ENCODE measurements at places on chromosomes 7 and 10. TPM values are rescaled to one million over a fixed set of nuclear protein-coding genes. Genes with fewer than 3 reads are reported as not detected.

DNA sequence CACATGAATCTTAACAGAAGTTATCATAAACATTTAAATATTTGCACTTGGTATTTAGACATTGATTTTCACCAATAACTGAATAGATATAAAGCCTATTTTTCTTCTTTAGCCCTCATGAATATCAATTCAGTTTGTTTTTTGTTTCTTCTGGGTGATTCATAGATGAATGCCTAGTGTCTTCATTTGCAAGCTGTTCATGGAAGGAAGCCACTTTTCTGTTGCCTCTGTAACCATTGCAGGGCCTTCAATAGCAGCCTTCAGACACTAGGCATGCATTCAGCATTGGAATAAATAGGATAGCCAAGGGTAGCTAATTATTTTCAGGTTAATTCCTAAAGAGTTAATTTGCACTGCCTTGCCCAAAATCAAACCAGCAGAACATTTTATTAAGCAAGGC, 375.3 kb downstream of the DPP6 start:
- H3K4me3 ChIP-seq, result no peak overlapping the region
- no peaks in the 10 kb centered on the region for H3K4me1 ChIP-seq
- H3K27ac ChIP-seq, result no peak overlapping the region

DNA sequence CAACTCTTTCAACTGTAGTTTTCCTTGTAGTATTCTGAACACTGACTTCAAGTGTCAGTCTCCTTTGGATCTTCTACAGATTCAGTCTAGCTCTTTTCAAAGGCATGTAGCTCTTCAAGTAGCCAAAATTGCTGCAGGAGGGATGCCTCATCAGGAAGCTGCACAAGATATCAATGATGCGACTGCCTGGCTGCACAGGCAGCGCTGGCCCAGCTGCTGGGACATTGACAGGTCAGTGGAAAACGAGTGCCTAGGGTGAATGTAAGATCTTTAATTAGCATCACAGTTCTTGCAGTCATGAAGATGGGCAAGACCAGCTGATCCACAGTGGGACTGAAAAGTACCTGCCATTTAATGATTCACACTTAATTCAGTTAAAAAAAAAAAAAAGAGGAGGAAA, 167.6 kb downstream of the ANK3 start:
- H3K36me3 ChIP-seq, result no peaks in the 10 kb centered on the region
- DNase-seq, result no peak
- H3K4me3 ChIP-seq, result no peak overlapping the region
- no peaks in the 10 kb centered on the region for H3K27me3 ChIP-seq

The SYT15 gene
- total RNA-seq, result 1.6 TPM

GRCh38 chr10:29324220-29324841, 35.5 kb downstream of the LYZL1 start:
- no peak overlapping the region for H3K4me3 ChIP-seq
- no peaks in the 10 kb centered on the region for H3K4me1 ChIP-seq
- H3K27ac ChIP-seq, result no peak overlapping the region
- no peak for DNase-seq
- no peaks in the 10 kb centered on the region for H3K36me3 ChIP-seq

GRCh38 chr7:5777932-5778331, 3.5 kb downstream of the RNF216 start:
- no peaks in the 10 kb centered on the region for H3K27me3 ChIP-seq
- H3K4me1 ChIP-seq, result peaks cover 70% of the 10 kb centered on the region
- H3K27ac ChIP-seq, result no peak overlapping the region

The CCDC146 gene
- 6.3 TPM for total RNA-seq

The CCL26 gene
- total RNA-seq, result 0.49 TPM

GRCh38 chr7:132930881-132931280, 151.0 kb downstream of the CHCHD3 start:
- no peak overlapping the region for H3K27ac ChIP-seq
- no peak overlapping the region for H3K4me3 ChIP-seq
- H3K4me1 ChIP-seq, result no peaks in the 10 kb centered on the region
- DNase-seq, result no peak

Data from HCT116 (cell line).